ENCODE measurements at places on chromosomes 13 and 19.

DNA sequence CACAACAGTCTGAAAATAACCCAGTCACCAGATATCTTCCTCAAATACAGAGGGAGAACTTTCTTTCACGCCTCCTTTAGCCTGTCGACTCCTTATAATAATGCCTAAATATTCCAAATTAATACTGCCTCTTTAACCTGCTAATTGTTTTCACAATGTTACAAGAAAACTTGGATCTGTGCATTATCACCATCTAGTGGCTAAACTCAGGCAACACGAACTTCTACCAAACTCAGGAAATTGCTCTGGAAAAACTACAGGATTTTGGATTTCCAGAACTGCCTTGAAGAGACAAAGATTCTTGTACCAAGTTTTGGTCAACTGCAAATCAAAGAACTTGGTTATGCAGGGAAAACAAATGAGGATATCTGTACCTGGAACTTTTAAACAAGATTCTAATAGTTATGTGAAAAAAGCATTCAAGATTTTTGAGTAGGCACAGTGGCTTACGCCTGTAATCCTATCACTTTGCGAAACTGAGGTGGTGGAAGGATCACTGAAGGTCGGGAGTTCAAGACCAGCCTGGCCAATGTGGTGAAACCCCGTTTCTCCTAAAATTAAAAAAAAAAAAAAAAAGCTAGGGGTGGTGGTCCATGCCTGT lies 10.8 kb downstream of the CLN5 start:
- no peak for DNase-seq

- peak; percentile 73 for DNase-seq
These were observed 511 bp downstream of the GARRE1 start for GRCh38 chr19:34254698-34255432.

- no peak for DNase-seq
These were observed 43.5 kb downstream of the LRCH1 start for GRCh38 chr13:46596466-46596865.

DNA sequence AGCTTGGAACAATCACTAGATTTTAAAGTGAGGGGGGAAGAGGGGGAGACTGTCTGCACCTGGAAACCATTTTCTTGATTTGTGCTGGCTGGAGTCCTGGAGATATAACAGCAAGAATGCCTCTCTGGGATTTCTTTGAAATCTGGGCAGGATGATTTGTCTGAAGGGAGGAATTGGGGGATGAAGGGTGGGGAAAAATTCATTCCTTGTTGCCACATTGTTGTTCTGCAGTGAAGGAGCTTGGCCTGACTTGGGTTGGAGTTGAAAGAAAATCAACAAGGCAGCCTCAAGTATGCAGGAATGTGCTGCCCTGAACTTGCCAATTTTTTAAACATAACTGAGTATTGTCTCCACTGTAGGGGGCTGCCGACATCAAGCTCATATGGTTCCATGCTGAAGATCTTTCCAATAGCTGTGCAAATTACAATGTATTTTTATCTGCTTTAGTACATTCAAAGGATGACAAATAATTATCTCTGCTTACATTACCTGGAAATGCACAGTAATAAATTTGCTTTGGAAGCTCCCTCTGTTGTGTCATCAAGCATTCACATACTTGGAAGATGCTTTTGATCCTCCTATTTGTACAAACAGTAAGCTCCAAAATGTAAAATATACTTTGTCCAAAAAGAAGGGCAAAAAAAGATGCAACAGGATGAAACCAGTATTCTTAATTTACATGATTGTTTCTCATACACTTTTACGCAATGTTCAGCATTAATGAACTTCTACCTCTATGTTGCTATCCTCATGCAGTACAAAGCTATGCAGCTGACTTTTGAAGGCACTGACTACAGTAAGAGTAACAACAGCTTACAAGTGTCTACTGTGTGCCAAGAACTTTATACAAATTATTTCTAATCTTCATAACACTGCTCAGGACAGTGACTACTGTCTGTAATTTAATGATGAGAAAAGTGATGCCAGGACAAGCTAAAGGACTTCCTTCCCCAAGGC lies 627.9 kb upstream of the KLF12 start:
- DNase-seq, result no peak

DNA sequence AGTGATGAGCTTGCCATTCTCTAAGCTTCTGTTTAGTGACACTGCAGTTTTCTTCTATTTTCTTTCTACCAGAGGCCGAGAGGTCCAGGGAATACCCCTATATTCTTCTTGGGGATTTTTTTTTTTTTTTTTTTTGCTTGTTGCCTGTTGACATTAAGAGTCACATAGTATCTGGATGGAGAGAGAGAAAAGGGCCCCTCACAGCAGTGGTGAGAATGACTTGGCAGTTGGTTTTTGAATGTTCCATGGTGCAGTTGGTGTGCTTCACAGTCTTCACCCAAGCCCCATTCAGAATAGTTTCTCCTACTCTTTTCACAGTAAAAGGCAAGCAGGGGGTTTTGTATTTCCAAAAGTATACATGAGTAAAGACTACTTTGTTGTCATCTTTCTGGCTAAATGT lies 577.9 kb downstream of the LMO7 start:
- DNase-seq, result no peak

DNA sequence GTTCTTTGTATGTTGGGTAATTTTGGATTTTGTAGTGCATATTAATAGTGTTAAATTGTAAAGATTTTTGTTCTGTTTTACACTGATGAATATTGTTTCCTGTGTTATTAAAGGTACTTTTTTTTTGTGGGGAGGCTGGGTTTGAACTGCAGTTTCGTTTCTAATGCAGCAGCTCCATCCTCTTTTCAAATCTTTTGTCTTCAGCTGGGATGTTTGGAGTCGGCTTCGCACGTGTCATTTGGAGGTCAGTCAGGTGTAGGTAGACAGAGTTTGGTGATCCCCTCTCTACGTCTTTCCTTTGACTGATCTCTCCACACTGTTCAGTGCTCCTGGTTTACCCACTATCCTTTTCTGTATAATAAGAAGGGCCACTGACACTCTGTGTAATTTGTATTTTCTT lies 30.3 kb downstream of the TDRD3 start:
- DNase-seq, result no peak

- no peak for DNase-seq
These were observed 23.4 kb downstream of the MPND start for GRCh38 chr19:4366666-4367335.

DNA sequence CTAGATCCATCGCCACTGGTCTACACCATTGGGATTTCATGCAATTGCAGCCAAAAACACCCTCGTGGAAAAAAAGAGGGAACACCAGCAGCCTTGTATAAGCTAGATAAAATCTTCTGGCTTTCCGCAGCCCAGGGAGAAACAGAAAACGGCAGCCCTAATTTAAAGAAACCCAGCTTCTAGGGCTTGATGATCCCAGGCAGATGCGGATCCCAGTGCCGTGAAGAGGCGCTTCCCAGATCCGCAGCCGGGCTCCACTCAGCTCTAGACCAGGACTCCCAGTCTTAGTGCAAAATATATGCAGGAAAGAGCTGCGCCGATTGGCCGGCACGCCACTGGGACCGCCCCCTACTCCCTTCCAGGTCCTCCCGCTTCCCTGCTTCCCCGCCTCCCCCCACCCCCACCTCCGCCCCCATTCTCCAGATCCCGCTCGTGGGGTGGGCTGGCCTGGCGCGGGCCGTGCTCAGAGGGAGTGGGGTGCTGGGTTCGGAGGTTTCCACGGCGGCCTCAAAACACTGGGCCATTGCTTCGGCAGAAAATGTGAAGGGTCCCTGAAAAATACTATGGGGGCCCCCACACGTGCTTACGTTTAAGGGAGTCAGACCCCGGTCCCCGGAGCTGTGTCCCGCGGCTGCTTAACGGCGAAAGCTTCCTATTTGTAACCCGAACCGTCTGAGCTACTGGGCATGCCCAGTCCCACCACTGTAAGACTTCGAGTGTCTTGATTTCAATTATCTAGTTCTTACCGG lies 63.1 kb downstream of the SERP2 start:
- DNase-seq, result peak; percentile 72

DNA sequence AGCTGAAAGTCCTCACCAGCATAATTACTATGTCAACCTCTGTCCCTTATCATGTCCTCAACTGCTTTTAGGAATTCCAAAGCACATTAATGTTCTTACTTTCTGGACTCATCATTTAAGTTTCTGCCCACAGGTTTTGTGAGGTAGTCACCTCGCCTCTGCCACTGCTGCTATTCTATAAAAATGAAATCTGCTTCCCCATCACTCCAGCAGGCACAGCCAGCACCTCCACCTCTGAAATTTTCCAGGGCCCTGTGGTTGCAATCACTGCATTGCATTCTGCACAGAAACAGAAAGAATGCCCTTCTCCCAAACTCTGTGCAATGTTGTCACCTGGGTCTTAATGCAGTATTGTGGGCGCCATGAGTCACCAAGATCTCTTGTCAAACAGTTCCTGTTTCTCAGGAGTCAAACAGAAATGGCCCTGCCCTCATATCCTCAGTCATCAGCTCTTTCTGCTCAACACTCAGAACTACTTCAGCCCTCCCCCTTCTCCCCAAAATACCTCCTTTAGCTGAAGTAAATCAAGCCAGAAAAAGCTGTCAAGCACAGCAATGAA lies 529.2 kb upstream of the NBEA start:
- DNase-seq, result no peak

DNA sequence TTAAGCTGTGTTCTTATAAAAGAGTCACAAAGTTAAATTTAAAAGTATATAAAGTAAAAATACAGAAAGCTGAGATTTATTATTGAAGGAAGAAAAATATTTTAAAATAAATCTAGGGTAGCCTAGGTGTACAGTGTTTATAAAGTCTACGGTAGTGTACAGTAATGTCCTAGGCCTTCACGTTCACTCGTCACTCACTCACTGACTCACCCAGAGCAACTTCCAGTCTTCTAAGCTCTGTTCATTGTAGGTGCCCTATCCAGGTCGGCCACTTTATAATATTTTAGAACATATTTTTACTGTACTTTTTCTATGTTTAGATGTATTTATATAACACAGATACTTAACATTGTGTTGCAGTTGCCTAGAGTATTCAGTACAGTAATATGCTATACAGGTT lies 47.4 kb downstream of the NDFIP2 start:
- no peak for DNase-seq

DNA sequence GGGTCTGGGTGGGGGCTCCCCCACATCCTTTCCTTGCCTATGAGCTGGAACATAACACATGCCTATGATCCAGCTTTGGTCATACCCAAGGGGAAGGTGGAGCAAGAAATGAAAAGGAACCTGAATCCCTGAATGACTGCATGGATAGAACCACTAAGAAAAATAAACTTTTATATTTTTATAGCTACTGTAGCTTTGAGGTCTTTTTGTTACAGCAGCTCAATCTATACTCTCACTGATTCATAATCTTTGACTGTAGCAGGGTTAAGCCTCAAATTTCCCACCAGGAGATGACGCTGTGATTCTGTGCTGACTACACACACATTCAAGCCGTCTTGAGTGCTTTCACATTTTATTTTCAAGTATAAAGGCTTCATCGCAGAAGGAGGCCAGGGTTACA lies 8.8 kb downstream of the PALM3 start:
- DNase-seq, result no peak

DNA sequence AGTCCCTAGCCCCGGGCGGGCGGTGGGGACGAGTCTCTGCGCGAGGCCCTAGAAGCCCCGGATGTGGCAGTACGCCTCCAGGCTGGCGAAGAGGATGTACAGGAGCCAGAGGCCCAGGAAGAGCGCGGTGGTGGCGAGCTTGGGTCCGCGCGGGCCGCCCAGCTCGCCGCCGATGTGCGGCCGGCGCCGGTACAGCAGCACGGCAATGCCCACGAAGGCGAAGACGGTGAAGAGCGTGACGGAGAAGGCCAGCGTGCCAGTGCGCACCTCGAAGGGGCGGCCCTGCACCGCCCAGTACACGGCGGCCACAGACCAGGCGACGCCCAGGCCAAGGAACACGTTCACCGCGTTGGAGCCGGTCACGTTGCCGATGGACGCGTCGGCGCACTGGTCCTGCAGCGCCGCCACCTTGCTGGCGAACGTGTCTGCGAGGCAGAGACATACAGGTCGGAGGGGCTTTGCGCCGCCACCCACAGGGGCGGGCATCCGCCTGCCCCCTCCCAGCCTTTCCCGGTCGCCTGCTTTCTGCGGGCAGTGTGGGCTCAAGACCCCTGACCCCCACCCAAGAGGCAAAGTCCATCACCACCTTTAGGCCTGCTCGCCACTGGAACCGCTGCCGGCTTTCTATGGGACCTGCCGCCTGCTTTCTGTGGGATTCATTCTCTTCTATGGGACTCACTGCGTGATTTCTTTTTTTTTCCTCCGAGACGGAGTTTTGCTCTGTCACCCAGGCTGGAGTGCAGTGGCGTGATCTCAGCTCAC lies 10.9 kb upstream of the MEIS3 start:
- DNase-seq, result peak; percentile 73

GRCh38 chr19:48645620-48646000 lies 377 bp downstream of the CA11 start:
- no peak for DNase-seq

Measured in Peyer's patch (tissue), 4 donors.